CD4-positive, alpha-beta T cell (primary cell): ENCODE measurements at places on chromosomes 7 and 10.

DNA sequence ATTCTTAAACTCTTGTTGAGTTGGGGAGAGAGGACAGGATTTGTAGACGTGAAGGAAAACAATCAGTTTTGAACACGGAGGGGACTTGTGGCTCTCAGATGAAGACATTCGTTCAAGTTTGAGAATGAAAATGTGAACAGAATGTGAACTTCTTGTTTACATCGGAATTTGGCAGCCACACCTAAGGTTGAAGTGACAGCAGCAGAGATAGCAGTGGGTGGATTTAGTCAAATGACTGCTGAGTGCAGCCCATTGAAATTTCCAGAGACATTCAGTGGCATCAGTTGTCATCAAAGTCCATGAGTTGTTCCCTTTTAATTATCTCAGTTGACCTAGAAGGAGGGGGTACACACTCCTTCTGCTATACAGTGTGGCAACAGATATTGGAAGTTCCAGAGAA, 280.0 kb downstream of the SEMA3D start:
- no peak for DNase-seq

DNA sequence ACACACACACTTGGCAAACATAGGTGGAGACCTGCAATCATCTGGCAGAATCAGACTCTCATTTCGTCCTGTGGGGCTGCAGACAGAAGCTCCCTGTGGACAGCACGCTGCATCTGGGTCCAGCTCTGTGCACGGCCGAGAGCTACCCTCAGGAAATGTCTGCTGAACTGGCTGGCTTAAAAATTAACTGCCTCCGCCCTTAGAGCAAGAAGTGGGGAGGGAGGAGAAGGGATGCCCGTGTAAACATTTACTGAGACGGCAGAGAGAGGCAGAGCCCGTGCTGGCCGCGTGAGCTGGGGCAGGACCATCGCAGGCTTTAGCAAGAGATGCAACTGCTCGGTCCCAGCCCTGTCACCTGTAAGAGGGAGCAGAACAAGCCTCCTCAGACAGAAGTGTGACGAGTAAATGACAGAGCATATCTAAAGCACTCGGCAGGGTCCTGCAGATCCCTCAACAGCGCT, 81.8 kb downstream of the TNS3 start:
- DNase-seq: no peak

- DNase-seq: no peak
Measured at GRCh38 chr7:2661602-2662272, 26.3 kb upstream of the AMZ1 start.

DNA sequence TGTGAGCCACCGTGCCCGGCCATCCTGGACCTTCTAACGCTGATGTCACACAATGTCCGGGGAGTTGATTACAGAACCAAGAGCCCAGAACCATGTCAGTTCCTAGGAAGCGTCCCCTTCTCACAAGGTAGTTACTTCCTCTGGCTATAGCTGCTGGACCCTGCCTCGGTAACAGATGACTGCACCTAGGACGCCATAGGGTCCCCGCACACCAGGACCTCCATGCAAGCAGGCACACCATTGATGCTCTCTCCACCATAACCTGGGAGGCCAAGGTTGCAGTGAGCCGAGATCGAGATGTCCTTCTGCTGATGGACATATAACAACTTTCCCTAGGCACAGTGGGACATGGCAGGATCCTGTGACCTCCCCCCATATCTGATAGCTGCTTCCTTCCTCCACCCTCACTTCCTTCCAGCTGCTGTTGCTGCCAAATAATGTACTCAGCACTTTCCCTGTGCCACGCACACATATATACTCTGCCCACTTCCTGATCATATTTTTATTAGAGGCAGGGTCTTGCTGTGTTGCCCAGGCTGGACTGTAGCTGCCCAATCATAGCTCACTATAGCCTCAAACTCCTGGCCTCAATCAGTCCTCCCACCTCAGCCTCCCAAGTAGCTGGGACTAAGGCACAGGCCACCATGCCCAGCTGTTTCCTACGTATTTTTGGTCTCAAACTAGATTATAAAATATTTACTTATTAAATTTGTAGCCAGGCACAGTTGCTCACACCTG, 3.5 kb upstream of the SNX8 start:
- no peak for DNase-seq

DNA sequence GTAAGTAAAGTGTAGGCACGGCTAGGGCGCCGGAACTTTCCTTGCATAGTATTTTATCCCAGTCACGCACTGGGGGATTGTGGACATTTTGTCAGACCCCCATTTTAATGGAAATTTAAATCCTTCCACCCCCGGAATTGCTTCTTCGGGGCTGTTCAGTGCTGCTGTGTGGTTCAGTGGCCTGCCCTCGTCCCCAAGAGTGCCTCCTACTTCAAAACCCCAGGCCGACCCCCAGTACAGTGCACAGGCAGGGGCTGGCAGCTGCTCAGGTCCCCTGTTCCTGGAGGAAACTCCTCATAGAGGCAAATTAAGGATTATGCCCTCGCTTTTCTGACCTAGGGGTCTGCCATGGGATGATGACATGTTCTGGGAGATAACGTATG, 94.5 kb downstream of the PTPRE start:
- DNase-seq: no peak

GRCh38 chr10:129870961-129871621, 93.0 kb downstream of the EBF3 start:
- no peak for DNase-seq

DNA sequence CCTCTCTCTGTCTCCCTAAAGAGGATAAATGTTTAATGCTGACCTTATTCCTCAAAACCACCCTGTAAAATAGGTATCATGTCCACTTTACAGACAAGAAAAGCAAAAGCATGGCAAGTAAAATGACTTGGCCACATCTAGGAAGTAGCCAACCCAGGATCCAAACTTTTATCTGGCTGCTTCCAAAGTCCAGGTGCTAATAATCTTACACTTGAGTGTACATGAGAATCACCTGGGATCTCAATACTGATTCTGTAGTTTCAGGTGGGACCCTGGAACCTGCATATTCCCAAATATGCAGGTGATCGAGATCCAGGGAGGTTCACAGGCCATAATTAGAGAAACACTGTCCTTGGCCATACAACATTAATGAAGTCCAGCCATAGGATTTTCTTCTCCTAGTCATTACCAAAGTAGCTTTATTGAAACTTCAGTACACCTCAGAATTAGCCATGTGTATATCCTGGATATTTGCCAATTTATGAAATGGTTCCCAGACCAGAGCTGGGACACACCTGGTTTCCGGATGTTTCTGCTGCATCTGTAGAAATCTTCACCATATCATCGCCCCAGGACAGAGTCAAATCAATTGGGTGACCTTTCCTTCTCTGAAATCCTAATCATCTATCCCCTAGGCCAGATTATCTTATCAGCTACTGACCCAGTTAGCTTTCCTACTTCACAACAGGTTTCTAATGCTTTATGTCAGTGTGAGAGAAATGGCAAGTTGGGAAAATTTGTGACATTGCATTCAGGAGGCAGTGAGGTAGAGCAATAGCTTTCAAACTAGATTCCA, 119.1 kb upstream of the KMT2E start:
- no peak for DNase-seq

DNA sequence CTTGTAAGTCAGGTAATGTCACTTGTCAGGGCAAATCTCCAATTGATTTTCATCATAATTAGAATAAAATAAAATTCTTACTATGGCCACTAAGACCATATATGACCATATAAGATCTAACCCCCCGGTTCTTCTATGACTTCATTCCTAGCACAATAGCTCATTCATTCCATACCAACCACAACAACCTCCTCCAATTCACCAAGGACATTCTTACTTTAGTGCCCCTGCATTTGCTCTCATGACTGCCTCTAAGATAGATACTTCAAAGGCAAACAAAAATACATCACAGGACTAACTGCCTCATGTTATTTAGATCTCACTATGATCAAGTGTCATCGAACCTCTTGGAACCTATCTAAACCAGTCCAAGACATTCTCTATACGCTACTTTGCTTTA, 90.8 kb downstream of the SNX13 start:
- no peak for DNase-seq

DNA sequence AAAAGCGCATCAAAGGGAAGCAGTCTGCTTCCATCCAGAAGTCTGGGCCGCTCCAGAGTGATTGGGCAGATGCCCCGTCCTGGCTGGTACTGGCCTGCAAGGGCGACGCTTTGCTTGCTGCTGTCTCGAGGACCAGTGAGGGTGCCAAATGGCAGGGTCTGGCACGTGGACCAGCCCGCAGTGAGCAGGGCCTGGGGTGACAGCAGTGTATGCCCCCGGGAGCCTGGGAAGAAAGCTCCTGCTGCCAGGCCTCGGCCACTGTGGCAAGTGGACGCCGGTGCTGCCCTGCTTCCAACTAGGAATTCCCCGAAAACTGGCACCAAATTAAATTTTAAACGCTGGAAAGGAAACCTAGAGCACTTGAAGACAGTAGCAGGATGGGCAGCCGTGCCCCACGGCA, 357.0 kb upstream of the MKI67 start:
- no peak for DNase-seq

DNA sequence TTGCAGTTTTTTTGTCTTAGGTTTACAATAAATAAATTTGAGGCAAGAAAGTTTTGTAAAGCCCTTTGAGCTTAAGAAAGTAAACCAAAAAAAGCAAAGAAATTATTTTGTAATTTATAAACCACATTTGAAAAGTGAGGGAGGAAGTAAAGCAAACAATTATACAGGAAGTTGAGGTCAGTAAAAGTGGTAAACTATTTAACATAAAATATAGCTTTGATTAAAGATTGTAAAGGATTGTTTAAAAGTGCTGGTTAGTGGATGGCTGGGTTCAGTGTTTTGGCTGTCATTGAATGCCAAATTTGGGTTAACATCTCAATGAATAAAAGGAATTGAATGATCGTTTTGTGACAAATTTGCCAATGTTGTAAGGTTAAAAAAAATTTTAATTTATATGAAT, 9.9 kb downstream of the SOSTDC1 start:
- DNase-seq: no peak

GRCh38 chr10:6978187-6978627, 398.1 kb upstream of the PRKCQ start:
- no peak for DNase-seq

DNA sequence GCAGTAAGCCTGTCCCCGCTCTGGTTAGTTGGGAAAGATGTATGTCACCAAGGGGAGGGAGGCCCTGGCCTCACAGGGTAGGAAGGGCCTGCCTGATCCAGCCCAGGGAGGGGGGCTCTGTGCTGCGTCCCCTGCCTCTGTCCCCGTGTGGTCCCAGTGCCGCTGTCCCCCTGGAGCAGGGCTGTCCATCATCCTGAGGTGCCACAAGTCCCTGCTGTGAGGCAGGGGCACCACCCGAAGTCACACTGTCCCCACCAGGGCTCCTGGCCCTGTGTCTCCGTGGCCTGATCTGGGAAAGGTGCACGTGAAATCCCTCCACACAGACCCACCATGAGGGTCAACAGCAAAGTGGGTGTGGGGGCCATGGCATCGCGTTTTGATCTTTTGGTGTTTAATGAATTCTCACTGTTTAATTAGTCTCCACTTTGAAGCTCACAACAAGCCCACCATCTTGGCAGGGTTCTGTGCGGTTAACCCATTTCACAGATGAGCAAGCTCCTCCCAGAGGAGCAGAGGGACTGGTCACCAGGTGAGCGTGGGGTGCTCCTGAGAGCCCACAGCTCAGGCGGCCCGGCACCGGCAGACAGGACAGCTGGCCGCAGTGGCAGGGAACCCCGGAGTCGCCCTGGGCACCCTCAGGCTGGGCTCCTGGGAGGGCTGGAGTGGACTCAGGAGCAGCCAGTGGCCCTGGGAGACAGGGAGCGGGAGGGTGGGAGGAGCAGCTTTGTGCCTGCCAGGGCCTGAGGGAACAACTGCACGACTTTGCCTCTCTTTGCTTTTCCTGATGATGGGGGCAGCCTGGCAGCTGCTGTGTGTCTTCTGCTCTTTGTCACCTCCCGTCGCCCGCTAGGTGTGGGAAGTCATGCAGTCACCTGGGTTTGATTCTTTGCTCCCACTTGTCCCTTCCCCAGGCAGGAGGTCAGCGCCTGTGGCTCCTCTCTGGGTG, 12.0 kb upstream of the CRYGN start:
- no peak for DNase-seq

- DNase-seq: no peak
Measured at GRCh38 chr10:124280916-124281315, 137.8 kb downstream of the OAT start.

DNA sequence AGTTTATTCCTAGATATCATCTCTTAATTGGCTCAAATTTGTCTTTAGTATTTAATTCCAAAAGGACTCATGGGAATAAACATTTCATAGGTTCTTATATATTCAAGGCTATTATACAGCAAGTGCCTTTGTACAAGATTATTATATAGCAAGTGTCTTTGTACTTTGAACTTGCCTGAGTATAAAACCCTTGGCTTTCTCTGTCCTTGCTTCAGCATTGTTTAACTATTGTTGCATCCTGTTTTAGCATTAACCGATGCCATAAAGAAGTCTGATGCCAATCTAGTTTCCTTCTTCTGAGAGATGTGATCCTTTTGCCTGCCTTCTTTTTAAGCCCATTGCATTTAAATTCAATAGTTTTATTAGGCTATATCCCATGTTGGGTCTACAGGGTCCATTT, 270.0 kb downstream of the NEBL start:
- DNase-seq: no peak

- DNase-seq: no peak
Measured at GRCh38 chr10:13827076-13827797, 240.5 kb downstream of the PRPF18 start.

DNA sequence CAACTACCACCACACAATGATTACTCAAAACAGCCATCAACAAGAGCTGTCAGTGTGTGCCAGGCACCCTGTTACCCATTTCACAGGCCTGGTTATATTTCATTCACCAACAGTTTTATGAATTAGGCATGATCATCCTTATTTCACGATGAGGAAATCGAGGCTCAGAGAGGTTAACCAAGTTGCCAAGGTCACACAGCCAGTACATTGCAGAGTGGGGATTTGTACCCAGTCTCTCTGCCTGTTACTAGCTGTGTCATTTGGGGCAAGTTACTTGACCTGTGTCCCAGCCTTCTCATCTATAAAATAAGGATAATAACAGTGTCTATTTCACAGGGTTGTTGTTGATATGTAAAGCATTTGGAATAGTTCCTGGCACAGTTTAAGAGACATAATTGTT, 97.2 kb downstream of the COL13A1 start:
- no peak for DNase-seq

- no peak for DNase-seq
Measured at GRCh38 chr10:44993922-44994751, 6.6 kb upstream of the ZNF22 start.

- DNase-seq: peak; percentile 46
Measured at GRCh38 chr10:124721330-124722045, 22.7 kb downstream of the FAM53B start.

- peak; percentile 0 for DNase-seq
Measured at GRCh38 chr10:32413513-32413912, 32.4 kb upstream of the CCDC7 start.

GRCh38 chr10:36423821-36424248, 701.6 kb upstream of the ANKRD30A start:
- no peak for DNase-seq

DNA sequence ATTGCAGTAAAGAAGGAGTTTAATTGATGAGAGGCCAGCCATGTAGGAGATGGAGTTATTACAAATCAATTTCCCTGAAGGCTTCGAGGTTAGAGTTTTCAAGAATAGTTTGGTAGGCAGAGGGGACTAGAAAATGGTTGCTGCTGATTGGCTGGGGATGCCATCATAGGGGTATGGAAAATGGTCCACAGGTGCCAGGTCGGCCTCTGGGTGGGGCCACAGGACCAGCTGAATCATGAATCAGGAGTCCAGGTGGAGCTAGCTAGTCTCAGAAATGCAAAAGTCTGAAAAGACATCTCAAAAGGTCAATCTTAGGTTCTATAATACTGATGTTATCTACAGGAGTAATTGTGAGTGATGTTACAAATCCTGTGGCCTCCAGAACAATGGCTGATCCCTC, 714.0 kb upstream of the GHITM start:
- DNase-seq: no peak

- DNase-seq: no peak
Measured at GRCh38 chr7:37216156-37216852, 232.4 kb downstream of the ELMO1 start.
